ENCODE measurements at places on chromosomes 4 and X.

DNA sequence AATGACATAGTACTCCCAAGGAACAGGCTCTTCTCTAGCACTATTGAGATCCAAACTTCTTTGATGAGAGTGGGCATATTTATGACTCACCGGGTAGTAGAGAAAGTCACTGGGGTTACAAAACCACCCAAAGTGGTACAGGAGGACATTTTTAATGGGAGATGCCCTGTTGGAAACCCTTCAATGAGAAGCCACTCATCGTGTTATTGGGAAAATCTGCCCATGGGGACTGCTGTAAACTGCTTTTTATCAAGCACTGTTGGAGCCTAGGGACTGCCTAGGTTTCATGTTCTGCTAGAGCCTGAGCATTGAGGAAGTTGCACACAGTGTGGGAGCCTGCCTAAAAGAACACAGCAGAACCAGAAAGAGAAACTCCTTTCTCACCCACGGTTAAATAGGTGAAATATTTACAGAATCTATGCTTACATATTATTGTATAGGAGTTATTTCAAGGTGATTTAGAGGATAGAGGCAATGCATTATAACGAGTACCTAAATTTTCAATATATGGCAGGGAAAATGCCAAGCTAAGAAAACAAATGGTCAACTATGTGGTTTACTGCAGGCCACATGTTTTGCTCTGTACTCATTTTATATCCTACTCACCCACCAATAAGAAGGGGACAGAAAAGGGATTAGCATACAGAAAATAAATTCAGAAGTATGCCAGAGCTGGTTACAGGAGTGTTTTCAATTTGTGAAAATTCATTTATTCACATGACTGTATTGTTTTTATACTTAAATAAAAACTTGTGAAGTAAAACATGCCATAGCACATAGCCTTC, 559.1 kb downstream of the FSTL5 start:
- DNase-seq = peak; percentile 77

DNA sequence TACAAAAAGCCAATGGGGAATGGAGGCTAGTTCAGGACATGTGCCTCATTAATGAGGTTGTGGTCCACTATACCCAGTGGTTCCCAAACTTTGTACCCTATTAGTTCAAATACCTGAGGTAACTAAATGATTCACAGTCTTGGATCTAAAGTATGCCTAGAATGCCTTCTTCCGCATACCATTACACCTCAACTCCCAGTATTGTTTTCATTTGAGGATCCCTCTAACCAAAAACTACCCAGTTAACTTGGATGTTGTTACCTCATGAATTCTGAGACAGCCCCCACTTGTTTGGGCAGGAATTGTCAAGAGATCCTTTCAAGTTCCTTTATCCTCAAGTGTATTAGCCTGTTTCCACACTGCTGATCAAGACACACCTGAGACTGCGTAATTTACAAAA, 439.2 kb downstream of the PCDH10 start:
- DNase-seq = no peak

GRCh38 chr4:148444296-148445070, 2.3 kb upstream of the NR3C2 start:
- DNase-seq = peak; percentile 23

DNA sequence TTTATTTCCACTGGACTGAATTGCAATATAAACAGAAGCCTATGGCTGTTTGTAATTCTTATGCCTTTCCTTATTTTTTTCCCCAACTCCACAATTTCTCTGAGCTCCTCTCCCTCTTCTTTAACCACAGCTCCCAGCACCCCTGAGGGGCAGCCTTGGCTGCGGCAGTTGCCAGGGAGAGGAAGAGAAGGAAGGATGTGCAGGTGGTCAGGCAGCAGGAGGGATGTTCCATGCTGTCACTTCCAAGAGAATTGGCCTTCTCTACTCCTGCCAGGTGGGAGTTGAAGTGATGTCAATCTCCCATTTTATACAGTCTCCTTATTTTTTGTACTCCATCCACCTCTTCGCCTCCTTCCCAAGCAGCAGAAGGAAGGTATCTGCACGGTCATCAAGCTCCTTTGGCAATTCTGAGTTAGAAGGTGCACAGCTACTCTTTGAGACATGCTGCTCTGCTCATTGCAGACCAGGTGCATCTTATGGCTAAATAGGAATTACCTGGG, 343.3 kb upstream of the RPS6KA3 start:
- no peak for DNase-seq

- DNase-seq = peak; percentile 10
Measured at GRCh38 chr4:101596781-101597552, 193.6 kb upstream of the BANK1 start.

DNA sequence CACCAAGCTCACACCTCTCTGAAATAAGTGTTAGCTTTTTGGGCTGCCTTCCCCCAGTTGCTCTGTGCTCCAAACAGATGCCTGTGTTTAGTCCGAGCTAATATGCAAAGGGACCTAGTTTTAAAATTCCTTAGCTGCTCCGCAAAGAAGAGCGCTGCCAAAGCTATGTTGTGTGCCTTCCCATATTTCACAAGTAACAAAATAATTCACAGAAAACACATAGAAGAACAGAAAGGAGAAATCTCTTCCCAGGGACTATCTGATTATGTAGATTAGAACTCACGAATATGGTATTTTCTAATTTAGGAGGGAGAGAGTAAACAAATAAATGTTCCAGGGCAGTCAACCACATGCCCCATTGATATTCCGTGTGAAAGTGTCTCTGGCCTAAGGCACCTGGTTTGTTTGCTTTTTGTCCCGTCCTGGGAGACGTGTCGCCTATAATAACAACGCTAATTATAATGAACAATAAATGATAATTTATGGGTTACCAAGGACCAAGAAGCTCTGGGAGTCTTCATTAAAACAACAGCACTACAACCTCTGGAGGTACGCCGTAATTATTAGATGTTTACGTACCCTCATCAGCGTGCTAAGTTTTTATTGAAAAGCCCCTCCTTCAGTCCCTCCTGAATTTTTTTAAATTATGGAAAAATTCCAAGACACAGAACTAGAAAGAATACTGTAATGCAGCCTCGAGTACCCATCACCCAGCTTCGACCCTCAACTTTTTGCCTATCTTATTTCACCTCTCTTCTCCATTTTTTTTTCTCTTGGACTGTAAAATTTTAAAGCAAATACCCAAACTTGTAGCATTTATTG, 1.2 kb upstream of the CCNG2 start:
- DNase-seq = no peak

- no peak for DNase-seq
Measured at GRCh38 chr4:185167234-185167633, 24.2 kb downstream of the SLC25A4 start.

DNA sequence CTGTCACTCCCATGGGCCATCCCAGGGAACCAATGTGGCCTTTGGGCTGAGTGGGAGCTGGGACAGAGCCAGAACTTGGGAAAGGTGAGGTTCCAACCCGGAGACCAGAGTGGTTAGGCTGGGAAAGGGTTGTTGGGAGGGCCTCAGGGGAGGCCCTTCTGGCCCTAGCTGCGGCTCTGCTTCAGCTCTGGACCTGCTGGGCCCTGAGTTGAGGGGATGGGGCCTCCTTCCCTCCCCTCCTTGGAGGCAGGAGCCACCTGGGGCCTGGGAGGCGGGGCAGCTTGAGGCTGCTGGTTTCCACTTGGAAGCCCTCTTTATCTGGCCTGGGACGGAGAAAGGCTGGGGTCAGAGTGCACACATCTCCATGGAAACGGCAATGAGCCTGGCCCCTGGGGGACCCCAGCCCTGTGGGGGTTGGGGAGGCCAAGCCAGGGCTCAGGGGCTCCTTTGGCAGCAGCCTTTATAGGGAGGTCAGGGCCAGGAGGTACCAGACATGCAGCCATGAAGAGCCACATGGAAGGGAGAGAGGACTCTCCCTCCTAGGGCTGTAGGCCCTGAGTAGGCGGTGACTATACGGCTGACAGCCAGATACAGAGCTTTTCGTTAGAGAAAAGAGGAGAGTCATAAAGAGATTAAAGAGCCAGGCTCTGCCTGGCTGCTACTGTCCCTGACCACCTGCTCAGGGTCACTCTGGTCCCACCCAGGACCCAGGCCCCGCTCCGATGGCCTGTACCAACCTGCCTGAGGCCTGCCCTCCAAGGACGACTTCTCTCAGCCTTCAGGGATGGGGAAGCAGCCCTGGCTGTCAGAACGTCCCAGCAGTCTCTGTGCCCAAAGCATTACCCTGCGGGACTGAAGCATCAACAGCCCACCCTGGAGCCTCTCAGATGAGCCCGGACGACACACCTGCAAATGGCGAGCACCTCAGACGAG, 6.9 kb upstream of the NSD2 start:
- DNase-seq = no peak

DNA sequence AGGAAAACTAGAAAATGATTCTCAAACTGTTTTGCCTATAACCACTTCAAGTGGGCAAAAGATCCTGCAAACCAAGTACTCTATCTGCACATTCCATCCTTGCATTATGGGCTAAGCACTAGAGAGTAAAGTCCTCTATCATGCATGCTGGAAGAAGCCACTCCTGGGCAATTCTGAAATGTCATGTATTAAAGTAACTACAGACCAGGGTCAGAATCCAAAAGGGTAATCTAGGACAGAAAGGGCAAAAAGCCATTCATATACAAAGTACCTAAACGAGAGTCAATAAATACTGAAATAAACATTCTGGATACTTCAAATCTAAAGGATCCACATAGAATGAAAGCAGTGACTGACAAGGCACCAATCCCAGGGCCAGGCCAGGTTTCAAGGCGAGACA, 1.0 kb downstream of the SNX12 start:
- DNase-seq = no peak

GRCh38 chr4:77143091-77143490, 13.9 kb upstream of the CCNG2 start:
- no peak for DNase-seq

DNA sequence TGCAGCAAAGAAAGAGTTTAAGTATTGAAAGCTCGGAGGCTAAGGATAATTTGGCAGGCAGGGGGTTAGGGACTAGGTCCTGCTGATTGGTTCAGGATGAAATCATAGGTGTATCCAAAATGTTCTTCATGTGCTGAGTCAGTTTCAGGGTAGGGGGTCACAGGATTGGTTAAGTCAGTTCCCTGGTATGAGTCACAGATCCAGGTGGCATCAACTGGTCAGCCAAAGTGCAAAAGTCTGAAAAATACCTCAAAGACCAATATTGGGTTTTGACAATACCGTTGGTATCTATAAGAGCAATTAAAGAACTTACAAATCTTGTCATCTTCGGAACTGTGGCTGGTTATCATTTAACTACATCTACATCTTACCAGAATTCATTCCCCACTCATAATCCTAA, 25.6 kb upstream of the PRDM8 start:
- no peak for DNase-seq

- no peak for DNase-seq
Measured at GRCh38 chr4:183409934-183410333, 34.5 kb upstream of the CDKN2AIP start.

- DNase-seq = no peak
Measured at GRCh38 chrX:150219374-150220185, 143.5 kb upstream of the MAMLD1 start.

- no peak for DNase-seq
Measured at GRCh38 chr4:123433573-123433972, 37.0 kb downstream of the SPRY1 start.

GRCh38 chrX:153766871-153767673, 3.0 kb downstream of the PLXNB3 start:
- no peak for DNase-seq
